ENCODE measurements at places on chromosomes 13 and 19. TPM values are rescaled to one million over a fixed set of nuclear protein-coding genes. Genes with fewer than 3 reads are reported as not detected.

Gene NLRP5
- total RNA-seq, result not detected

Gene PRODH2
- not detected for total RNA-seq

Gene FPR1
- total RNA-seq, result not detected

Gene CD37
- 258 TPM for total RNA-seq

Gene LGALS14
- total RNA-seq, result not detected

Gene RAB4B
- total RNA-seq, result 57.7 TPM

Data from activated naive CD8-positive, alpha-beta T cell treated with anti-CD3 and anti-CD28 coated beads, Interleukin-2, amount 10 ng/mL, durations not matched to agents 7 days and 5 days (primary cell).